ENCODE measurements at places on chromosomes 6 and 20.

- no peak for DNase-seq
These were observed 62.8 kb upstream of the FOXO3 start for GRCh38 chr6:108497883-108498282.

DNA sequence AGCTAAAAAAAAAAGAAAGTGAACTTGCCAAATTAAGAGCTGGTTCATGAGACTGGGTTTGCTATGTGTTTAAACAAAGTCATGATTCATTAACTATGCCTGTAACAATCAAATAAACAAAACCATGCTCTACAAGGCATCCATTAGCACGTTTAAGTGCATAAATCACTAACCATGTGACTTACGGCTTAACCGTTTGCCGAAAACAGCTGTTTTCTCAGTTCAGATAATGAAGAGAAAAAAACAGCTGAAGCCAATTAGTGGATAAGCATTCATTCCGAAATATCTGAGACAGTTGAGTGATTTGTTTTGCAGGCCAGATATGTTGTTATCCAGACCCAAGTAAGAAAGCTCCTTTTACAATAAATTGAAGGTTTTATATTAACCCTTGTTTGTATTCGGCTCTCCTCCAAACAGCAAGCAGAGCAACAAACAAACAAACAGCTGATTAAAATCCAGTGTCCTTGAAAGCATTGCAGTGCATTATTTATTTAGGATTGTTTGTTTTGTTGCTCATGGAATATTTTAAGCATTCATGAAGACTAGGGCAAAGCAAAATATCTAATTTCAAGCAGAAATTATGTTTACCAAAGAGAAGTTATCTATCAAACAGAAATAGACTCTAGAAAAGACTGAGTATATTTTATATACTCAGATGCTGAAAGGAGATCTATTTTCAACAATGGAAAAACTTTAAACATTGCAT lies 343.5 kb downstream of the RFPL4B start:
- DNase-seq, result no peak

DNA sequence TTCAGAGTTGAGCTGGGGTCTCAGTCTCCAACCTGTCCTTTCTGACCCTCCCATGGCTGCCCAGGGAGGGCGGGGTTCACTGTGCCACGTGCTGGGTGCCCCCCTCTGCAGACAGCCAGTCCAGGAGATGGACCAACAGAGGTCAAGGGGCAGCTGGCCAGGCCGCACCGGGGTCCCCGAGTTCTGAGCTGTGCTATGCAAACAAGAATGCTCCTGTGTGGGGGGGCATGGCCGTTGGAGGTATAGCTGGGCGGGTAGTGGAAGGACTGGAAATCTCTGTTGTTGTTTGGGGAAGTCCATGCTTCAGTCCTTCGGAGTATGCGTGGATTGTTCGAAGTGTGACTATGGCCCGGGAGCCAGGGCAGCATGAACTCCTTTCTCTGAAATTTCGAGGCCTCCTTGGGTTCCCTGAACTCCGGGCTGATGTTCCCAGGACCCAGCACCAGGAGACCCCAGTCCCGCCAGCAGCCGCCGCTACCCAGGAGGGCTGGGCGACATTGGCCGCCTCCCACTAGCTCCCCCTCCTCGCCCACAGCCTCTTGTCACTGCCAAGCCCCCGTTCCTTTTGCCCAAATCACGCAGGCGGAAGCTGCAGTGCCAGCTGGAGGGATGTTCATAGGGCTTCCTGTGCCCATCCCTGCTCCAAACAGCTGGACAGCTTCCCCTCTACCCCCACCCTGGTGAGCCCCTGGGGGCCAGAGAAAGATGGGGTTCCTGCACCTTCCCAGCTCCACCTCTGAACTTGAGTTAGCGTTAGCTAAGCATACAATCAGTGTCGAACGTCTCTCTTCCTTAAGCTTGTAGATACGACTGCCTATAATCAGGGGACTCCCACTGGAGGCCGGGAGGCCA lies 126.6 kb downstream of the TAF4 start:
- no peak for DNase-seq

- DNase-seq, result no peak
These were observed 438.7 kb downstream of the BCKDHB start for GRCh38 chr6:80544976-80545722.

DNA sequence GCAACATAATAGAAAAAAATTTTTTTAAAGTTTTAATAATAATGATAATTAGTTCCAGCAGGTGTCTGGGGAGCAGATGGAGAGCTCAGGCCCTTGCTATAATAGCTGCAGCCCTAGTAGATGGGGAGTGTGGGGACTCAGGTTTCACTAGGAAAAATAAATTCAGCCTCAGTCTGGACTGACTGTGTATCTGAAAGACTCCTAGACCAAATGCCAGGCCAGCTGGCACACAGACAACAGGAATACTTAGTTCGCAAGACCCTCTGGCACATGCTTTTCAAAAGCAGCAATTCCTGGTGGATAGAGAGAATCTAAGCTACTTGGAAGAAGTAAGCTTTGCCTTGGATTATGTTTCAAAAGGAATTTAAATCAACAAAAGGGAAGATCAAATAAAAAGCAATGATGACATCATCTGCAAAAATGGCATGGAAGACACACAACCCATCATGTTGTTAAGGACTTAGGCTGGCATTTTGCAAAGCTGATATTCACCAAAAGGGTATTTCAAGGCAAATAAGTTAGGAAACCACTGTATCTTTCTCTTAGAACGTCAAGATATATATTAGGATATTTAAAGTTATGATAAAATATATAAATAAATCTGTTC lies 107.8 kb downstream of the RNGTT start:
- no peak for DNase-seq

GRCh38 chr6:158567871-158568401 lies 8.0 kb downstream of the TMEM181 start:
- DNase-seq, result no peak

GRCh38 chr20:56629464-56630085 lies 469 bp downstream of the TFAP2C start:
- no peak for DNase-seq

DNA sequence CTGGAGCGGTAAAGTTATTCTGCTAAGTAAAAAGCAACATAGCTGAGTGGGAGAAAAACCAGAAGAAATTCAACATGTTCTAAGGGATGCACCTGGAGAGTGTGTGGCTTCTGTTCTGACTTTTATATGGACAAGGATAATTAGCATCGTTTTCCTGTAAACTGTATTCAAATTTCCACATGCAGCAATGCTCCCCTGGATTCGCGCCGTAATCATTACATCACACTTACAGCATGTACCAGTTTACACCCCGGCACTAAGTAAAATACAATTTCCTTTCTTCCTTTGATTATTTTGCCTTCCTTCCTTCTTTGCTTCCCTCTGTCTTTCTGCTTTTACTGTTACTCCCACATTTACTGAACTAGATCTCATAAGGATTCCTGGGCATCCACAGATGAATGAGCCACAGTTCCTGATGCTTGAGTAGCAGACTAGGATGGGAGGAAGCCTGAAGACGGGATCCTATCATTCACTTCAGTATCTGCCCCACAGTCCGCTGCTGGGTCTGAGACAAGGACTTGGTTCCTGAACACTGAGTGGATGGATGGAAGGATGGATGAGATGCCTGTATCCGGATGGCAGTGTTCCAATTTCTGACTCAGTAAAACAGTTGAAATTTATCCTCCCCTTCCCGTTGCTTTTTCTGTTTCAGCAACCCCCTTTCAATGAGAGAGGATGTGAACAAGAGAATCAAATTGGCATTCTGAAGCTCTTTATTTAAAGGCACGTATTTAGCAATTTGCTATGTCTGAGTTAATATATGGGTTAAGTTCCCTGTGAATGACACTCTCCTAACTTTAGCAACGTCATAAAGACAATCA lies 174.6 kb downstream of the GJA10 start:
- DNase-seq, result no peak

DNA sequence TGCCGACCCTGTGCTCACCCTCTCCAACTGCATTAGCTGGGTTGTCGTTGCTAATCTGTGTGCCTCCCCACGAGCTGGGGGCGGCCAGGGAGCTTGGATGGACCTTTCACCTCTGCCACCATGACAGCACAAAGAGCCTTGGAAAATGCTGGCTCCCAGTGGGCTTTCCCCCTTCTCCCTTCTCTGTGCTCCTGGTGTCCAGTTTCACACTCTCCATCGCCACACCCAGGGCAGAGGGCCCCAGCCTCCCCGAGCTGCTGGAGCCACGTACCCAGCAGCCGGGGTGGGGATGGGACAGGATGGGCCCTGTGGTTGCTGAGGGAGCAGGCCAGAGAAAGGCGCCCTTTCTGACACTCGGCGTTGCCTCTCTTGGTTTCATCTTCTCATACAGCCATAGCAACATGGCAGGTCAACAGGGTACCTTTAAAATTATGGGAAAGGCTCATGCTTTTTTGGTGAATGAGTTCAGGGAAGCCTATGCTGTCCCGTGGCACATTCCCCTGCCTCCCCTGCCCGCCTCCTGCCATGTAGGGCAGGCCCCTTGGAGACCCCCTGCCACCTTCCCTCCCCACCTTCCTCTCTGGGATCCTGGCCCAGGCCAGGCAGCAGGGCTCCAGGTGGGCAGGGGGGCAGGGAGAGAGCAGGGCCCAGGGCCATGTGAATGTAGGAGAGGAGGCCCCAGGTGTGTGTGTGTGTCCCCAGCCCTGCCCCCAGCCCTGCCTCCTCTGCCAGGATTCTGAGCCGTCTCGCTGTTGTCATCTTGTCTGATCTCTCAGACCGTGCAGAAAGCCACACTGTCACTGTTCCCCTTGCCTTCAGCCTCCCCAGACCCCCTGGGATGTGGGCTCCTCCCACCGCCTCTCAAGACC lies 85.2 kb upstream of the CCDC167 start:
- DNase-seq, result no peak
